ENCODE measurements at places on chromosomes 1 and 21.

- no peak for DNase-seq
Measured at GRCh38 chr21:35573472-35574374, 486.6 kb downstream of the SETD4 start.

DNA sequence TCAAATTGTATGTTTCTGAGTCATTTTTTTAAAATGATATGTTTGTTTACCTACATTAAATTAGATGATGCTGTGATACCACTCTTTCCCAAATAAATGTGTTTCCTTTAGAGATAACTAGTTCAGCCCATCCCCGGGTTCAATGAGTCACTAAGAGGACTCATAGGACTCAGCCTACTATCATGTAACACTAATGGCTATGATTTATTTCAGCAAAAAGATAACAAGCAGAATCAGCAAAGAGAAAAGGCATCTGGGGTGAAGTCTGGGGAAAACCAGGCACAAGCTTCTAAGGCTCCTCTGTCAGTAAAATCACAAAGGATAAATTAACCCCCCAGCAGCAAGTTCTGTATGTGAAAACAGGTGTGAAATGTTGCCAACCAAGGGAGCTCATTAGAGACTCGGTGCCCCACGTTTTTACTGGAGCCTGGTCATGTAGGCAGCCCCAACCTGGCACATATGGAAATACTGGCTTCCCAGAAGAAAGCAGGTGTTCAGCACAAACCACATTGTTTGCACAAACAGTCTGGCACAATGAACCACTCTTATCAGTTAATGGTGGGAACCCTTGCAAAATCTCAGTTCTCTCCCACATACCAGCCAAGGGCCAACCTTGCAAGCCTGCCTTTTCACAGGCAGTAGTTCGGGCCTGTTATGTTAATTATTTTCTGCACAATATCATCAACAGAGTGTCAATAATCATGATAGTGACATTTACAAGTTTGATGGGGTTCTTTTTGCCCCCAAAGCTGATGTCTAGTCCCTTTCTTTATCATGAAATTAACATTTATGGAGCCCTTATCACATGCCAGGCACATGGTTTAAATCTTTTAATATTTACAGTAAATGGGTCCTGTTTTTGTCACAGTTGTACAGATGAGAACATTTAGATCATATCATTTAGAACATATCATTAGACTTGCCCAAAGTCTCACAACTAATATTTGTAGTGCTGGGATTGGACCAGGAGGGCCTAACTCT, 23.1 kb upstream of the CNN3 start:
- peak; percentile 68 for DNase-seq

- DNase-seq, result no peak
Measured at GRCh38 chr1:3071565-3072390, 2.8 kb downstream of the PRDM16 start.

DNA sequence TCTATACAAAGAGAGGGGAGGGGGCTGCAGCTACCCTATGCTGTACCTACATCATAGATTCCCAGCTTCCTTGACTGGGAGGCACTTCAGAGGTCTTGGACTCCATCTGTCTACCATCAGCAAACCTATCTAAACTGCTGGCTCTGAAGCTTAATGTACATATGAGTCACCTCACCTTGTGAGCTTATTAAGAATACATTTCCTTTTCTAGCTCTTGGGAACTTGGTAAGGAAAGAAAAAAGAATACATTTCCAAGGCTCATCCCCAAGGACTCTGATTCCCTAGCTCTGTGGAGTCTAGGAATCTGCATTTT, 50.0 kb upstream of the PRELP start:
- no peak for DNase-seq

DNA sequence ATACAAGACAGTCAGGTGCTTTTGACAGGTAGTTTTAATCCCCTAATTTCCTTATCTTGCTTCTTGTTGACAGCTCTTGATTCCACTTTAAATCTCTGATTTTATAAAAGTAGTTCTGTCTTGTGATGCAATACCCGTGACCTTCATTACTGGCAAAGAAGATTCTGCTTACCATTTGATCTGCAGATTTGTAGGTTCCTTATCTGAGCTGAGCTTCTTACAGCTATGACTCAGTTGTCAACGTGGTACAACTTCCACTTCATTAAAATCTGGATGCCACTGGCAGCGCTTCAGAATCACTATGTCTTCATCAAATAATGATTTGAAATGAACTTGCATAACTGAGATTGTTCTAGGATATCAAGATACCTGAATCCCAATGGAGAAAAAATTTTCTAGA, 543.6 kb upstream of the B3GALT2 start:
- DNase-seq, result no peak

- DNase-seq, result no peak
Measured at GRCh38 chr21:35145626-35146233, 96.6 kb upstream of the RUNX1 start.

GRCh38 chr1:7768583-7768982, 2.5 kb upstream of the VAMP3 start:
- DNase-seq, result no peak

- no peak for DNase-seq
Measured at GRCh38 chr1:6034750-6035096, 11.0 kb upstream of the KCNAB2 start.

DNA sequence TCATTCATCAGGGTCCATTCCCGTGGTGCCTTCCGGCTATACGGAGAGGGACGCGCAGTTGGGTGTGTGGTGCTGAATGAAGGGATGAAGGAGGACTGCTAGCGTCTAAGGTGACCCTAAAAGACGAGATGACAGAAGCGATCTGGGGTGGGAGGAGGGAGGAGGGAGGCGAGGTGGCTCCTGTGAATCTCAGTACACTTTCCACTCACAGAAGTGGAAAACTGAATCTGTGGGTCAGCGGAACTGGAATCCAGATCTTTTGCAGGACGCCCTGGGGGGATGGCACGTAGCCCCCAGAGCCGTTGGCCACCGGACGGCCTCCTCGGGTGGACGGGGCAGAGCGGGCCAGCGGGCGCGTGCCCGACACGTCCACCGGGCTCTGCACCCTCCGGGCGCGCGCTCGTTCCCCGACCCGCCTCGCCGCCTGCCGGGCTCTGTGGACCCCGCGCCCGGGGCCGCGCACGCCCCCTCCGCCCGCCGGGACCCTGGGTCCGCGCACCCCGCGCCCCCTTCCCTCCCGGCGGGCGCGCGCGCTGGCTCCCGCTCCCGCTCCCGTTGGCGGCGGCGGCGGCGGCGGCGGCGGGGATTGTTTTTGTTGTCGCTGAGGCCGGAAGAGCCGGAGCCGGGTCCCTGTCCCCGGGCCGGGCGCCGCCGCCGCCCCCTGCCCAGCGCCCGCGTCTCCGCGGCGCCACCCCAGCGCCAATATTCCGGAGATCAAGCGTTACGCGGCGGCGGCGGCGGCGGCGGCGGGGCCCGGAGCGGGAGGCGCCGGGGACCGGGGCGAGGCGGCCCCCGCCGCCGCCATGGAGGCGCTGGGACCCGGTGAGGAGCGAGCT, at the start of gene AGO4:
AGO4 (plus strand) TSS at position 403 of the 836 bp plus-strand sequence; CDS start at position 804, 401 bp downstream.
- DNase-seq, result no peak

DNA sequence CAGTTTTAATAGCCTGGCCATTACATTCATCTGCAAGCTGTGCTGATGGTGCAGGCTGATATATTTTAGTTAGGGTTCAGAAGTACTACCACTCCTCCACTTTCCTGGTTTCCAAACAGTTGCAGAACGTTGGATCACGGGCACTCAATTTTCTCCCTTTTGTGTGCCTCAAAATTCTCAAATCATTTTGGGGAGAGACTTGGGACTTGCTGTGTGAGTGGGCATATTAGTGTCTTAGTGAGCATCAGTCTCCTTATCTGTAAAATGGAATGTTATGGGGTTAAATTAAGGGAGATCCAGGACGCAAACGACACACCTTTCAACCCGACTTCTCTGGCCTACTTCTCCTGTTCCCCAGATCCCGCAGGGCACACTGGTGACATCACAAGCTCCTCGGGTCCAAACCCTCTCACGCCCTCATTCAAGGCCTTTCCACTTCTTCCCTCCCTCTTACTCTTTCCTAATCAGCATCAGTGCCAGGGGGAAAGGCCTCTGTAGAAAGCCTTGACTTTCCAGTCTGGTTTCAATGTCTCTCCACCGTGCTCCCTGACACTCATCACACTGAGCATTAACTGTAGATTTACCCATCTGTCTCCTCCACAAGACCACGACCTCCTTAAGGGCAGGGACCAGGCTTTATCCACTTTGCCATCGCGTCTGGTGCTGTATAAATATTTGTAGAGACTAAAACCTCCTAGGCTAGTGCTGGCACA, 1.2 kb downstream of the PIGP start:
- DNase-seq, result no peak

- DNase-seq, result no peak
Measured at GRCh38 chr1:201795066-201795465, 33.9 kb upstream of the IPO9 start.

DNA sequence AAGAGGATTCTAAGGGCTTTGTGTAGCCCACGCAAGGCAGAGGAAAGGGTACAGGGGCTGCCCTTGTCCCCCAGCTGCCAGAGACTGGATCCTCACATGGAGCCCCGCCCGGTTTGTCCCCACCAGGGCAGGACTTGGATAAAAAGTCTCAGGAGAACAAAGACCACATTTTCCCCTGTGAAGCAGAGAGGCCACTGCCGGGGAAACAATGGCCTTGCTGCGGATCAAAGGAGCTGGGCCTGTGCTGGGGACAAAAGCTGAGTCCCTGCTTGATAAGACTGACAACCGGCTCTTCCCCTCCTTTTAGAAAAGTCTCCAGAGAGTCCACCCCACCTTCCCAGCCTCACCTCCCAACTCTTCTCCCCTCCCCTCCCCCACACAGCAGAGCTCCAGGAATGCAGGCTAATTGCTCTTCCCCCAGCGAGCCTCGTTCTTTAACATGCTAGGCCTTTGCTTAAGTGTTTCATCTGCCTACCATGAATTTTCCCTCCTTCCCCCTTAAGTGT, 142.4 kb downstream of the PLPP3 start:
- no peak for DNase-seq

DNA sequence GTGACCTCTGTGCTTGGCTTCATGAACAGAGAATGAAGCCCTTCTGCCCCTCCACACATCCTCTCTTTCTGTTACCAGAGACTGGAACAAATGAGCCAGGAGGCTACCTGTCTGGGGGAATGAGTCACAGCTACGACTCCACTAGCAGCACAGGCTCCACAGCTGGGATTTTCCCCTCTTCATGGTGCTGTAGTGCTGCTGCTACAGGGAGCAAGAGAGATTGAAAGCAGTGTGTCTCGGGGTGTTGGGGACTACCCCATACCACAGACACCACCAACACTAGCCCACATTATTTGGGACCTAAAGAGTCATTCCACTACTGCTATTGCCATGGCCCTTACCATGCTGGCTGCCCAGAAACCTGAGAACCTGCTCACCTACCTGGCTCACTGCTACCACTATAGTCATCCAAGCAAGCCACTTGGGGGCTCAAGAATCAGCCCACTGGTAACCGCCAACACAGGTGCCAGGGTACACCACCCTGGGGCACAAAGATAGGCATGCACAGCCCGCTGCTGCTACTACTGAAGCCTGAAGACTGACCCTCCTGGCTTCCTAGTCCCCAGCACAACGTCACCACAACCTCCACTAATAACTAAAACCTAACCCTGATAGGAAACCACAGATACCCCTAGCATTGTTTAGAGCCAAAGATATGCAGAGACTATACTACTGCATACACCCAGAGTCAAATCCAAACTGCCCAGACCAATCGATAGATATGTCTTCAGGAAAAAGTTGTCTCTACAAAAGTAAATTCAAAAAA, 17.7 kb downstream of the CD1E start:
- DNase-seq, result no peak

- no peak for DNase-seq
Measured at GRCh38 chr1:81887421-81888144, 86.8 kb downstream of the ADGRL2 start.

GRCh38 chr21:45506241-45506817, 35.9 kb downstream of the SLC19A1 start:
- DNase-seq, result no peak

DNA sequence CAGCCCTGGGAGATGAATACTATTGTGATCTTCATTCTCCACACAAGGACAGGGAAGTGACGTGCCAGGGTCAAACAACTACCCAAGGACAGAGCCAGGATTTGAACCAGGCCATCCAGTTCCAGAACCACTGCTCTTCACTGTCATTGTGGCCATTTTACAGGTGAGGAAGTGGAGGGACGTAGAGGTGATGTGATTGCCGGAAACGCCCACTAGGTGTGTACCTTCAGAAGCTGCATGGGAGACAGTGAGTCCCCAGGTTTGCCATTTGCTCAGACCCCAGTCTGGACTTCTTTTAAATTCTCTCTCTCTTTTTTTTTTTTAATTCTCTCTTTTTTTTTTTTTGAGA, 207.6 kb upstream of the TMEM51 start:
- no peak for DNase-seq

DNA sequence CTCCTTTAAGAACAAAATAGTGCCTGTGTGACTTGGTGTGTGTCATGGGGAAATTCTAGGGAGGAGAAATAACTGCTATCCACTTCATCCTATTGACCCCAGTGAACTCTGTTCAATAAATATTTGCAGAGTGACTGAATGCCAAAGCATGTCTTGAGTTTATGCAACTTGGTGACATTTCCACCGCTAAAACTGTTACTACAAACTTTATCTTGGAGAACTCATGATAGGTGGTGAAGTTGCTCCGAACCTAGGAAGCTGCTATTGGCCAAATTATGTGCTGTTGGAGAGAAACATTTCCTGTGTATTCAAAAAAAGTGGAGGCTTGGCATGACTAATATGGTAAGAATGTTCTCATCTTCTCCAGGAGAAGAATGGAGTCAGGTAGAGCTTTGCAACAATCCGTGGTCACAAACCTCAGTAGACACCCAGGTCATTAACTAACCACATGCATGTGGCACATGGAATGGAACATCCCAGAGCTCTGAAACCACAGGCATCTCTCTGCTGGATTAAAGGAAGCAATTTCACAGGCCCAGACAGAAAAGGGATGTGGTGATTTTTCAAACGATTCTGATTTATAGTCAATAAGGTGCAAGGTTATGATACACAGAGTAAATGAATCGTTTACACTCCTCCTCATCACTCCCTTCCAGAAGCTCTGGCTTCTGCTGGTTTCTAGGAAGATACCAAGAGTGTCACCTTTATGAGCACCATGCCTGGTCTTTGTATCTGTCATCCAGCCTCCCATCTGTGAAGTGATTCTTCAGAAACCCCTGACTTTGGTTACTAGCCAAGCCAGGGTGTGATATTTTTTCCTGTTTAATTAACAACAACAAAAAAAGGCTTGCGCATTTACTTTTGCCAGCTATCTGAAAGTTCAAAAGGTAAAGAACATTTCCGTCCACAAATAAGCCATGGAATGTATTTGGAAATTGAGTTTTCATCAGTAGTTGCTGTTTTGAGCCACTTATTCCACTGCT, 361.1 kb downstream of the TGFB2 start:
- DNase-seq, result no peak

- no peak for DNase-seq
Measured at GRCh38 chr1:68791800-68792199, 294.9 kb upstream of the DEPDC1 start.

DNA sequence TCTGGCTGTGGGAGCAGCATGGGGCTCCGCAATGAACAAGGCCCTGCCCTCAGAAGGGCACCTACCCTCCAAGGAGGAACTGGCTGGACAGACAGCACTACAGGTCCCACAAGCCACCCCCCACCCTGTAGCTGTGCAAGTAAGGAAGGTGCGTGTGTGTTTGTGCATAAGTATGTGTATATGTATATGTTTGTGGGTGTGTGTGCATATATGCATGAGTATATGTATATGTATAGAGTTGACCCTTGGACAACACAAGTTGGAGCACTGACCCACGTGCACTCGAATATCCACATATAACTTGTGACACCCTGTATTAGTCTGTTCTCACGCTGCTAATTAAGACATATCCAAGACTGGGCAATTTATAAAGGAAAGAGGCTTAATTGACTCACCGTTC, 22.6 kb upstream of the TENT5C start:
- no peak for DNase-seq

- no peak for DNase-seq
Measured at GRCh38 chr1:54304518-54304917, 101.7 kb downstream of the SSBP3 start.

GRCh38 chr21:38794978-38795377, 10.8 kb upstream of the ETS2 start:
- DNase-seq, result no peak
